ENCODE measurements at places on chromosomes 13 and 19. TPM values are rescaled to one million over a fixed set of nuclear protein-coding genes. Genes with fewer than 3 reads are reported as not detected.

DNA sequence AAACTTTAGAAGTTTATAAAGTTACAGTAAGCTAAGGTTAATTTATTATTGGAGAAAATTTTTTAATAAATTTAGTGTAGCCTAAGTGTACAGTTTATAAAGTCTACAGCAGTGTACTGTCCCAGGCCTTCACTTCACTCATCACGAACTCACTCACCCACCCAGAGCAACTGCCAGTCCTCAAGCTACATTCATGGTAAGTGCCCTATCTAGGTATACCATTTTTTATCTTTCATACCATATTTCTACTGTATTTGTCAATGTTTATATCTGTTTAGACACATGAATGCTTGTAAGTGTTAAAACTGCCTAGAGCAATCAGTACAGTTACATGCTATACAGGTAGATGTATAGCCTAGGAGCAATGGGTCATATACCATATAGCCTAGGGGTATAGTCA, 12.5 kb downstream of the INTS6 start:
- DNase-seq: no peak

GRCh38 chr13:94968040-94968756, 255.9 kb upstream of the SOX21 start:
- DNase-seq: peak; percentile 37

DNA sequence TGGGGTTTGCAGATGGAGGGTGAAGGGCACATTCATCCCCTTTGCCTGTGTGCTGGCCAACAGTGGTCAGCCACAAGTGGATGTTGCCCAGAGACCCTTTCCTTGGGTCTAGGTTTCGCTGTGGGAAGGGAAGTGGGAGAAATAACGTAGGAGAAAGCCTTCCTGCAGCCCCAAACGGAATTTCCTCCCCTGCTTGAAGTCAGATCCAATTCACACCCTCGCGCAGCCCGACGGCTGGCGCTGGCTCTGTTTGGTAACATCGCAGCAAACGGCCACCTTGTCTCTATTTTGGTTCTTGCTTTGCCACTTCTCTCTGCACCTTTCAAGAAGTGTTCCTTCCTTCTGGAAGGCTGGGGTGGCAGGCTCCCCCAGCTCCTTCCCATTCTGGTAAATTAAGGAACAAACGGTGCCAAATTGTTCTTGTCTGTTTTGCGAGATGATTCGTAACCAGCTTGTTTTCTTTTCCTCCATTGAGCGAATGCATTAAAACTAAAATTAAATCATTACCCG, 45.4 kb downstream of the CHST8 start:
- no peak for DNase-seq

The ZNF358 gene
- 16.9 TPM for total RNA-seq

DNA sequence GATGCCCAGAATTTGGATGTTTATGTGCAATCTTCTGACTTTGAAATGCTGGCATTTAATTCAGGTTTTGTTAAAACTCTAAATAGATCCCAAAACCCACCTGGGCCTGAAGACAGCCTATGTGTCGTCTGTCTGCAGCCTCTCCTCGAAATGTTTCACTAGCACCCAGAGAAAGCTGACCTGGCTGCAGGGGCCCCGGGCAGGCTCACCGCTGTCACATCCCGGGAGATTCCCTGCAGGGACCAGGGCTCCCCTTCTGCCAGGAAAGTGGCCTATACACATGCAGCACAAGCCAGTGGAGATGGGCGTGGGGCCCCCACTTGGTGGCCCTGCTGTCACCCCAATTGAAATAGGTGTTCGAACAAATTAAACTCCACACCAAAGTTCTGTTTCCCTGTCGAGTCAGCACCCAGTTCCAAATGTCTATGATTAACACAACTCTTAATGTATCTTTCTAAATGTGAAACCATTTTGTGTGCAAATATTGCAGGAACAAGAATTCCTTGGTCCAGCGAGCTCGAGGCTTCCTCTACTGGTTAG, 145.8 kb upstream of the ZNF507 start:
- no peak for DNase-seq

GRCh38 chr13:113928685-113929627, 44.9 kb downstream of the C13orf46 start:
- DNase-seq: peak; percentile 70

DNA sequence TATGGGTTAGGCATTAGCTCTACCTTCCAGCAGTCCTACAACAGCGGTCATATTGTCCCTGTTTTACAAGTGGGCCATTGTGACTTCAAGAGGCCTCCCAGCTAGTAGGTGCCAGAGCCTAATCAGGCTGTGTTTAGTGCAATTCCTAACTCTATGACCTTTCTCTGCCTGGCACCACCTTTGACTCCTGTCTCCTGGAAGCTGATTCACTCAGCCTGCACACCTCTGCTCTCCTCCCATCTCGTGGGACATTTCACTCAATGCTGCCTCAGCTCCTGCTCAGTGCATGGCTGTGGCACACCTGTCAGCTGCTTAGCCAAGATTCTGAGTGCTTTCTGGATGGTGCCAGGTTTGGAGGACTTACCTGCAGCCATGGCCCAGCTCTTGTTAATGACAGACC, 9.5 kb upstream of the GJB6 start:
- no peak for DNase-seq

DNA sequence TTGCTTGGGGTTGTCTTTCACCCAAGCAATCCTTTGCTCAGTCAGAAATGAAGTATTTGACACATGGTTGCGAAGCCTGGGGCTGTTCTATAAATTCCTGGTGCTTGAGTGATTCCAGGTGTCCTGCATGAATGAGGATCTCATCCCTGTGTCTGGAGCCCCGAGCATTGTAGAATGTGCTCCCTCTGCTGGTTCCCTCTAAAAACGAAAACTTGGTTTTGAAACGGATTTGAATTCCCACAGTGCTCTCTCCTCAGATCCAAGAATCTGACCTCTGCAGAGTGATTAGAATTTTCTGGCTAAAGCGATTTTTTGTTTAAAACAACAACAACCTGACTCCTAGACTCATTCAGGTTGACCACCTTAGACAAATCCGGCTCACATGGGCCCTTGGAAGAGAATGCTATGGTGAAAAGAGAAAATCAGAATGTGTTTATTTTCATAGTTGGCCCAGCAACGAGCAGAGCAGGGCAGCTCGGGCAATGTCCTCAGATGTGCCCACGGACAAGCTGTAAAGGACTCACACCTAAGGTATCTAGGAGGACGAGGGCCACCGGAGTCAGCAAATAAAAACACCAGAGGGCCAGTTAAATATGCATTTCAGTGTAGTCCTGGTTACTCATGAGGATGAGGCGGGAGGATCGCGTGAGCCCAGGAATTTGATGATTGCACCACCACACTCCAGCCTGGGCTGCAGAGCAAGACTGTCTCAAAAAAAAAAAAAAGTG, 8.7 kb upstream of the ATP12A start:
- DNase-seq: peak; percentile 60

- DNase-seq: no peak
These were observed 18.1 kb upstream of the POU2F2 start for GRCh38 chr19:42150364-42150763.

- DNase-seq: no peak
These were observed 64.1 kb upstream of the RANBP3 start for GRCh38 chr19:6041991-6042481.

GRCh38 chr19:3034656-3035541, 5.8 kb upstream of the TLE2 start:
- peak; percentile 67 for DNase-seq

- DNase-seq: no peak
These were observed 766.4 kb downstream of the UQCRFS1 start for GRCh38 chr19:28446511-28446910.

DNA sequence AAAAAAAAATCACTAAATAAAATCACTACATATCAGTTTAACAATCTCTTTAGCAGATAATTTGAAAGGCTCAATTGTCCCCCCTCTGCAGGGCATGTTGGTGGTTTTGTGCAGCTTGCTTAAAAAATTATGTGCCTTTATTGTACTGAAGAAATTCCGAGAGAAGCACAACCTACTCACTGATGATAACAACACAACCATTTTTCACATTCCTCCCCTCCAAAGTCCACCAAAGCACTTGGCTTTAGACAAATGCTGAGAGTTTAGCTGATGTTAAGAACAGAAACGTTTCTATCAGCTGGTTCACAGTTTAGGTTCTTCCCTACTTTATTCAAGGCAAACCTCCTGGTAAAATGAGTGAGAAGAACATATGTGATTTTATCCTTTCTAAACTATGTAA, 923 bp downstream of the DOCK9 start:
- no peak for DNase-seq

The ZNF304 gene
- total RNA-seq: 5.7 TPM

The MEIOSIN gene
- total RNA-seq: not detected

- DNase-seq: no peak
These were observed 27.2 kb downstream of the GPX4 start for GRCh38 chr19:1130771-1131717.

GRCh38 chr13:73142071-73142470, 83.3 kb downstream of the KLF5 start:
- no peak for DNase-seq

DNA sequence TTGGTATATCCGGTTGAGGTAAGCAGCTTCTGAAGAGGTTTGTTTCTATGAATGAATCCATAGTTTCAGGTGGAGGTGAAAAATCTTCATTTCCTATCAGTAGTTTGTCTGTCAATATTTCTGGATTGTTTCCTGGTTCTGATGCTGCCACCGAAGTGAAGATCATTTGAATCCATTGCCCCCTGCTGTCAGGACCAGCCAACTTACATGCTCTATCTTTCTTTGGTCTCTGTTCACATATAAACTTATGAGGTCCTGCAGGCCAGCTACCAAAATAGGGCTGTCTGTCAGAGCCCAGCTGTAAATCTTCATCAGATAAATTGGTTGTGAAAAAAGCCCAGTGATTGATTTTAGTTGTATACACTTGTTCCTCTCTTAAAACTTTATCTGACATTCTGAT, 15.2 kb upstream of the N4BP2L1 start:
- DNase-seq: no peak

GRCh38 chr19:47446534-47447469, 24.9 kb downstream of the SLC8A2 start:
- DNase-seq: peak; percentile 75

DNA sequence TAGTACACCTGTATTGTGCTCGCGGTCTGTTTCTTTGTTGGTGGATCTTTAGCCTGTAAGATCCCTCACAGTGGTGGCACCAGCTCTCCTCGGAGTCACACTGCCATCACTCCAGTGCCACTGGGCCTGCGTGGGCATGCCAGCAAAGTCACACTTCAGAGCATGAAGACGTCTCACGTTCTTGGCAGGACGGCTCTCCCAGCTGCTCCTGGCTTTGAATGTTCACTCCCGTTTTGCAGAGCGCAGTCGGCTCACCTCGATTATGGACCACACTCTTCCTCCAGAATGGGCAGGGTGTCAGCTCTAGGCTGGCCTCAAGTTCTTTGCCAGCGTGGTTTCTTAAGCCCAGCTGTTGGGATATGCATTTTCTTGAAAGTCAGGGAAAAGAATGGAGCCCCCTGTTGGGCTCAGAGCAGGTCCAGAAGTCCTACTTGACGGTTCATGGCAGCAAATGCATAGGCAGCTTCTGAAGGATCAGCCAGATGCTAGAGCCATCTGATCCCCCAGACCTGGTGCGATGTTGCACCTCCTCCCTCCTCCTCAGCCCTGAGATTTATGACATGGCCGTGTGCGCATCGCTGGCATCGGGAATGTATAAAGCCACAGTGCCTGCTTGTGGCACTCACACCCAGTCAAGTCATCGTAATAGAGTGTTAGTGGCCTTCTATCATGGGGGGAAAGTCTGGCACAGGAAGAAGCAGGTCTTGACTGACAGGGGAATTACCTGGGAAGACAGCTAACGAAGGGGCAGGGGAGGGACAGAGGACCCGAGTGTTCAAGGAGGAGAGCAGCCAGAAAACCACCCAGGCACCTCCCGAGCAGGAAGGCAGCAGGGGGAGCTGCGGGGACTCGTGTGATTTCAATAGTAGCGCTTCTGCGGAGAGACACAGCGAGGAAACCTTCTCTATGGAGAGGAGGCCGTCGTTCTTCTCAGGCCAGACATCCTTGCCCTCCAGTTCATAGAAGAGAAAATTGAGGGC, 40.2 kb upstream of the NPAS1 start:
- no peak for DNase-seq

GRCh38 chr19:861756-862580, 2.5 kb downstream of the CFD start:
- peak; percentile 83 for DNase-seq

GRCh38 chr19:31126236-31126635, 223.0 kb downstream of the TSHZ3 start:
- DNase-seq: no peak

The ZNF296 gene
- total RNA-seq: 0.06 TPM
